ENCODE measurements at places on chromosomes 16 and 17.
A peak's percentile ranks its signal among the peaks of the same experiment; 100 is the strongest.

- DNase-seq: no peak
Measured at GRCh38 chr16:9408297-9408878, 316.9 kb downstream of the HAPSTR1 start.

GRCh38 chr16:23436951-23437350, 16.0 kb downstream of the COG7 start:
- no peak for DNase-seq

DNA sequence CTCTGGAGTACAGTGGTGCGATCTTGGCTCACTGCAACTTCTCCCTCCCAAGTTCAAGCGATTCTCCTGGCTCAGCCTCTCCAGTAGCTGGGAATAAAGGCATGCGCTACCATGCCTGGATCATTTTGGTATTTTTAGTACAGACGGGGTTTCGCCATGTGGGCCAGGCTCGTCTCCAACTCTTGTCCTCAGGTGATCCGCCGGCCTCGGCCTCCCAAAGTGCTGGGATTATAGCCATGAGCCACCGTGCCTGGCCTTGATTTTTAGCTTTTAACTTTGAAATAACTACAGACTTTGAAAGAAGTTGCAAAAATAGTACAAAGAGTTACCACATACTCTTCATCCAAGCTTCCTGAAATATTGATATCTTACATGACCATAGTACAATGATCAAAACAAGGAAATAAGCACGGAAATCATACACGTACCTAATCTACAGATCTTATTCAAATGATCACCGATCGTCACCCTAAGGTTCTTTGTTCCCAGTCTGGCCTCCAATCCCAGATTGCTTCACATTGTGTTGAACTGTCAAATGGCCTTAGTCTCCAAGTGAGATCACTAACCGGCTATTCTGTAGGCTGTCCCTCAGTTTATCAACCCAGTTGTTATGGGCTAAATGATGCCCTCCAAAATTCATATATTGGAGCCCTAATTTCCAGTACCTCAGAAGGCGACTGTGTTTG, 18.4 kb downstream of the NPIPA1 start:
- DNase-seq: no peak

DNA sequence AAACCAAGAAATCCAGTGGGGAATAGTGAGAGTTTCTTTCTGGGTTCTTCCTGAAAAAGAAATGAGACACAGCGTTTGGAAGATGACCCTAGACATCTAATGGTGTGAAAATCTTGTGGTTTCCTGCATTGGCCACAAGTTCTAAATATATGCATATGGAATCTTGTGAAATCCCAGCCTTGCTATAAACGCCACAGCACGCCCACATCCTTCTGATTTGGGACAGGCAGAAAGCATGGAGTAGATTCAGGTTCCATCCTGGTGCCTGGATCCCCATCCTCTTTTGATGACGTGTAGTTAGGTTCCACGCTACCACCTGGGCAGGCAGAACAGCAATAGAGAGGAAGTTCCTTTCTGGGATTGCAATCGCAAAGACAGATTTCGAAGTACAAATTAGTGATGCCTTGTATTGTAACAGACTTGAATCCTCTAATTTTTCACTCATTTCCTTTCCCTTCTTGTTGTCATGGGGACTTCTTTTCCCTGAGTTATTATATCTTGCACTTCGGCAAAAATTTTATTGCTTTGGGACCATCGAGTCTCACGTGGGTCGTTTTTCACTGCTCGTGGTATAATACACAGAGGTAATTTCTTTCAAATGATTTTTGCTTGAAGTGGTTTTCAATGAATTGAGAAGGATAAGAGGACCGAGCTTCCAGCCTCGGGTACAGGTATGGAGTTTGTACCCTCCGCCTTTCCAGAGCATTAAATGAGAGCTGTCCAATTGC, 37.6 kb downstream of the HS3ST4 start:
- DNase-seq: no peak

- peak; percentile 57 for DNase-seq
Measured at GRCh38 chr16:89422527-89422904, 67.8 kb downstream of the ANKRD11 start.

DNA sequence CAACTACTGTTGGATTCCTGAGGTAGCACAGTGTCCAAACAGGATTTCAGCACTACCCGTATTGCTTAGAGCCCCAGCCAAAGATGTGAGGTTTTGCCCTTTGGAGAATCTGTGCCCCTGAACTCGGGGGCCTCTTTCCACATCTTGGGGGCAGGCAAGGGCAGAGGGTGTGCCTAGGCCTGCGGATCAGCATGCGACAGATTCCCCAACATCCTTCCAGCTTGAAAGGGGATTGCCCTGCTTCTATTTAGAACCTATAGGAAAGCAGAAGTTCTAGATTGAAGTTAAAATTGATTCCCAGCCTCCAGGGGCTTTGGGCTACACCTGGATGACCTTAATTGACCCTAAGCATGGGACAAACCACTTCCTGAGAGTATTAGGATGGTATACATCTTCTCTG, 19.6 kb downstream of the NOD2 start:
- DNase-seq: no peak

DNA sequence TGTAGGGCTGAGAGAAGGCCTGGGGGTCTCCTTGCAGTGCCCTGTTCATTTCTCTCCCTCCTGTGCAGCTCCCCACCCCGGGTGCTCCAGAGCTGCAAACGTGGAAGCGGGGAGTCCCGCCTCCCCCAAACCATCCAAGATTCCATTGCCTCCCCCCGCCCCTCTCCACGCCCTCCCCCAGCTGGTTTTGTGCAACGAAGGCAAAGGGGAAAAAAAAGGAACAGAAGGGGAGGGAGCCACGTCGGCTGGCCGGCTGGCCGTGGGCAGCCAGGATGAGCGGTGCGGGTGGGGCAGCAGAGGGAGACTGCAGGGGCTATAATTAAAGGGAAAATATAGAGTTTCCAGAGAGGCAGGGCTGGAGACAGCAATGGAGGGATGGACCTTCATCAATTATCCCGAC, 1.7 kb upstream of the COL1A1 start:
- DNase-seq: no peak

DNA sequence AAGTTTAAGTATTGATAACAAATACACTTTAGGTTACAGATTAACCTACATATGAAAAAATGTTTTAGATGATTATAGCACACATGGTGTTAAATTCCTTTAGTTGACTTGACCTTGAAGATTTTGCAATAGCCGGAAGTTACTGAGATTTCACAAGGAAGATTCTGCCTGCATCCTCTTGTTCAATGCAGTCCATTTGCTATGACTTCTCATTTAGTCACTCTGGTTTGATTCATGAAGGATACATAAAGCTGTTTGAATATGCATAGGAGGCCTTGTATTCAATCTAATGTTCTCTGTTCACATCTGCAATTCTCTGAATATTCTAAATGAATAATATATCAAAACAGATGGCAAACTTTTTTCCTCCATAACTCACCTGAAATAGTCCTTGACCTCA, 870.2 kb upstream of the GOT2 start:
- no peak for DNase-seq

GRCh38 chr16:78368121-78369102, 269.0 kb downstream of the WWOX start:
- no peak for DNase-seq

DNA sequence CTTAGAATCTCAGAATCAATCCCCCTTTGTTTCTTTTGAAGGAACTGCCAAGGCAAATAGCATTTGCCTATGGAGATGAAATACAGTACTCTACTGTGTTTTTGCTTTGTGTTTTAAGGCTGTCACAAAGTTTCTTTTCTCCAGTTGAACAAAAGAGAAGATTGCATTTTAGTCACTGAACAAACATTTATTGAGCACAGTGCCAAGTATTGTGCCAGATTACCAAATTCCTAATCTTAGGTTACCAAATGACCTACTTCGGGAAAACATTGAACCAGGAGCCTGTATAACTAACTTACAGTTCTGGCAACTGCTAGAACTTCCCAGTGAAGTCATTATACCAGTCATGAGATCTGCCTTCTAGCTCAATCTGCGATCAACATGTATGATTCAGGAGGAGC, 3.0 kb upstream of the UBB start:
- no peak for DNase-seq

DNA sequence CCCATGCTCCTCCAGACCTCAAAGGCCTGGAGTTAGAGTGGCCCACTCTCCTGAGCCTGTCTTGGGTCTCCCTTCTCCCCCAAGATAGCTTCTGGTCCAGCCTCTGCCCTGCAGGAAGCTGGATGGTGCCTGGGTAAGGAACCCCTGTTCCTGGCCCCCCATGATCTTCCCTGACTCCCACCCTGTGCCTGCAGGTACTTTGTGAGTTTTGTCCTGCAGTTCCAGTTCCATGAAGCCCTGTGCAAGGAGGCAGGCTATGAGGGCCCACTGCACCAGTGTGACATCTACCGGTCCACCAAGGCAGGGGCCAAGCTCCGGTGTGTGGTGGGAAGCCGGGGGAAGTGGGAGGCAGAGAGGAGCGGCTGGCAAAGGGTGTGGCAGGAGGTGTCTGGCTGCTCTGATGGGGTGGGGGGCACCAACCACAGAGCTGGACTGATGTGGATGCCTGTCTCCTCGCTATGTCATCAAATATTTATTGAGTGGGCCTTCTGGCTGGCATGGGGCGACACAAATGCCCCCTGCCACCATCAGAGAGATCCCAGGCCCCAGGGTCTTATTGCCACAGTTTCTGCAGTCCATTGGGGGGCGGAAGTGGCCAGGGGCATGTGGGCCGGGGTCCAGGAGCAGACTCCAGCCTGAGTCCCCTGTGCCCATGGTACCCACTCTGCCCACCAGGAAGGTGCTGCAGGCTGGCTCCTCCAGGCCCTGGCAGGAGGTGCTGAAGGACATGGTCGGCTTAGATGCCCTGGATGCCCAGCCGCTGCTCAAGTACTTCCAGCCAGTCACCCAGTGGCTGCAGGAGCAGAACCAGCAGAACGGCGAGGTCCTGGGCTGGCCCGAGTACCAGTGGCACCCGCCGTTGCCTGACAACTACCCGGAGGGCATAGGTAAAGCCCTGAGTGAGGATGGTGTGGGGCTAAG, 7.1 kb downstream of the ACE start:
- DNase-seq: no peak

DNA sequence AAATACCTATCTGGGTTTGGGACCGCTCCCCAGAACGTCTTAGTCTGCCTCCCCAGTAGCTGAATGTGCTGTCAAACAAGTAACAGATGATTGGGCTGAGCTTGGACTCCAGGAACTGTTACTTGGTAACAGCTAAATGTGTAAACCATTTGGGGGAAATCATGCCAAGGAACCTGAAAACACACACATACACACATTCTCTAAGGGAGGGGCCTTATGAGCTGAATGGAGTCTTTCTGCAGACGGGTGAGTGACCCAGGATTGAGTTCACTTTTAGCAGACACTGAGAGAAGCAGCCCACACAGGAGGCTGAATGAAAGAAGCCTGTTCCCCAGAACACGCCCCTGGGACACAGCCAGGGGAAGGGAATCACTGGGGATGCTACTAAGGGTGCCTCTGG, 1.6 kb downstream of the ACLY start:
- DNase-seq: no peak

- DNase-seq: no peak
Measured at GRCh38 chr16:52631711-52632110, 84.8 kb upstream of the TOX3 start.

- DNase-seq: no peak
Measured at GRCh38 chr17:67769231-67769630, 51.5 kb downstream of the NOL11 start.

DNA sequence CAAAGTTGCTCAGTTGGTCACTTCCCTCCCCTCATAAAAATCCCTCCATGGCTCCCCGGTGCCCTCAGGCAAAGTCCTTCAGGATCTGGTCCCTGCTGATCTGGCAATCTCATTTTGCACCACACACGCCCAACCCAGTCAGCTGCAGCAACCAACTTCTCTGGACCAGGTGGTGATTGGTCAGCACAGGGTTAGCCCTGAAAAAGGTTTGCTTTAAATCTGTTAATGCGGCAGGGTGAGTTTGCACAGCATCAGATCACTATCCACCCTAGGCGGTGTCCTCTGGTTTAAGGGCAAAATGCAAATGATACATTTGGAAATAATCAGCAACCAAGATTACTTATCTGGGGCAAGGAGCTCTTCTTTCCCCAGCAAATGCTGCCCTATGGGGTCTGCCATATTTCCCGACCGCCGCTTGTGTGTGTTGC, 42.9 kb upstream of the TNRC6C start:
- DNase-seq: no peak

DNA sequence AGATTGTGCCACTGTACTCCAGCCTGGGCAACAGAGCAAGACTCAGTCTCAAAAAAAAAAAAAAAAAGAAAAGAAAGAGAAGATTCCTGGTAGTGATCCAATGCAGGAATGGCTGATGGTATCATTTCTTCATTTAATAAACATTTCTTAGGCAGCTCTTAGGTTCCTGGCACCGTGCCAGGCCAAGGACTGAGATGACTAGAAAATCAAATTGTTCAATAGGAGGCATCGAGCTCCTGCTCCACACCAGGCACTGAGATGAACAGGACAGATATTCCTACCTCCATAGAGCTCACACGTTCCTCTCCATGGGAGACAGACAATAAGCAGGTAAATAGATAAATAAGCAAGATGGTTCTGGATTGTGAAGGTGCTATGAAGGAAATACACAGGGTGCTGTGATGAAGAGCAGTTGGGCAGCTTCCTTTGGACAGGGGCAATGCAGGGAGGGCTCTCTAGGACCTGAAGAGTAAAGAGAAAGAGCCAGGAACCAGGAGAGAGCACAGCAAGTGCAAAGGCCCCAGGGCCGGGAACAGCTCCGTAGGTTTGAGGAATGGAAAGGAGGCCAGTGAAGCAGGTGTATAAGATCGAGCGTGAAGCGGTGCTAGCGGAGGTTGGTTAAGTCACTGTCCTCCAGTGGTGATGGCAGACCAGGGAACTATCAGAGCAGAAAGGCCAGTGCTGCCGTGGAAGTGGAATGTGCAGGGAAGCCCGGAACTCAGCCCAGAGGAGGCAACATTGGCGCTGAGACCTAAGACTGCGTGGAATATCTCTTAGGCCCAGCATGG, 26.5 kb upstream of the CRHR1 start:
- DNase-seq: no peak

- DNase-seq: no peak
Measured at GRCh38 chr17:76147211-76148014, 6.4 kb upstream of the FOXJ1 start.

- DNase-seq: no peak
Measured at GRCh38 chr17:20257798-20258197, 209.5 kb downstream of the LGALS9B start.

GRCh38 chr17:34009912-34010311, 245.2 kb upstream of the CCL2 start:
- no peak for DNase-seq

DNA sequence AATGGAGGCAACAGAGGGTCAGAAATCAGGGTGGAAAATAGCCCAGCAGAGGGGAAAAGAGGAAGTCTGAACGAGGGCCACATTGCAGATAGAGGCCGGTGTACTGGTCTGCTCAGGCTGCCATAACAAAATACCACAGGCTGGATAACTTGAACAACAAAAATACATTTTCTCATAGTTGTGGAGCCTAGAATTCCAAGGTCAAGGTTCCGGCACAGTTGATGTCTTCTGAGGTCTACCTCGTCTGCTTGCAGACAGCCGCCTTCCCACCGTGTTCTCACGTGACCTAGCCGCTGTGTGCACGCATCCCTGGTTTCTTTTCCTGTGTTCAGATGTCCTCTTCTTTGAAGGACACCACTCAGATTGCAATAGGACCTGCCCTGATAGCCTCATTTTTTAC, 249.4 kb downstream of the WWOX start:
- DNase-seq: no peak
